ENCODE measurements at places on chromosomes 3 and 15.

DNA sequence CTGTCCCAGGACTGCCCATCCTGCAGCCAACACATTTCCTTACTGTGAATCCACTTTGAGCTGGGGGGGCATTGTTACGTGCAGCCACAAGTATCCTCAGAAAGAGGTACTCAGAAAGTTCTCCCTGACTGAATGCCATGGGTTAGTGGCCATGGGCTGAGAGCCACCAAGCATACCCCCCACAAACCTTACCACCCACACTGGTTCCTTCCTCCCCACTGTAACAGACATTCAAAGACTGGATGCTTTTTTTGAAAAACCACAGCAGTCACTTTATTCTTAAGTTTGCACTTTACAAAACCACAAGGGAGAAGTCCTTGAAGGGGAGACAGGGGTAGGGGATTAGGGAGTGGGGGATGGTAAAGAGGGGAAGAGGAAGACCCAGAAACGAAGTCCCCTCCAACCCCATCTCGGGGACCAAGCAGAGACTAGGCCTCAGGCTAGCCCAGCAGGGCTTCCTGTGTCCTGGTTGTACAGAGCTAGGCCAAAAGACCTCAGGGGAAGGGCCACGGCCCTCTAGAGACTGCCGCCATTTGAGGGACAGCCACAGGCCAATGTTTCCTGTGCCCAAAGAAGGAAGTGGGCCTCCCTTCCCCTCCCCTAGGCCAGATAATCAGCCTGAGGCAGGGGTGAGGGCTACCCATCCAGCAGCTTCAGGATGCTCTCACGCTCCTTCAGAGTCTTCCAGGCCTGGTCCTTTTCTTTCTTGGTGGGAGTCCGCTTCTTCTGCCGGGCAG, 10.1 kb upstream of the CAMK1 start:
- peak; percentile 100 for DNase-seq

DNA sequence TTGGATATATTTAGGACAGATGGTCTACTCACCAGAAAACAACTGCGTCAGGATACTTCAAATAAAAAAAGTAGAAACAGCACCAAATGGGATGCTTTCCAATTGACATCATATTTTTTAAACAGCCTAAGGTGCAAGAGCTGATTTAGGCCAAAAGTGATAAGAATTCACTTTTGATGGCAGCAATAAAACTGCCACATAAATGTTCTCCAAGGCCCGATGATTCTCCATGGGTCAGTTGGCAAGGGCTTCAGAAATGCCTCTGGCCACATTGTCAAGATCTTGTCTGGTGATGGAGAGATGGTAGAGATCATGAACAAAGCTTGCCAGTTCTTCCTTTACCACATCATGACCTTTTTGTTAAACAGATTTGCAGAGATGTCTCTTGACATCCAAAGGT, 38.9 kb downstream of the LDHAL6B start:
- DNase-seq: no peak

DNA sequence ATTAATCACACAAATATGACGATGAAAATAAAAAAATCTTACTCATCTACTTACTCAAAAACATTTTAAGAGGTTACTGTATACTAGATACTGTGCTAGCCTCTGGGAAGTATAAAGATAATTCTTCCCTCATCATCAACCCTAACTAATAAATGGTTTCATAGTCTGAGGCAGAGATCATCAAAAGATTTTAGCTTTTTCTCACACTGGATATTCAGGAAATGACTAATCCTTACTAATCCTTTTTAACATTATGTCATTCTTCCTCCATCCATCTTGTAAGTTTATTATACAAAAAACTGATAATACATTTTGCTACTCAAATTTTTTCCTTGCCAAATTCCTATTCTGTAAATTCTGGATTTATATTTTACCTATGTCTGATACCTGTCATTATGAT, 29.7 kb downstream of the ACAD11 start:
- DNase-seq: no peak

- no peak for DNase-seq
Observed at GRCh38 chr3:176787506-176787905, 409.8 kb downstream of the TBL1XR1 start.

GRCh38 chr15:94235041-94235440, 3.7 kb downstream of the MCTP2 start:
- DNase-seq: no peak

- DNase-seq: no peak
Observed at GRCh38 chr3:171184372-171184771, 157.9 kb upstream of the SLC2A2 start.

- DNase-seq: no peak
Observed at GRCh38 chr3:39808467-39809180, 785 bp upstream of the MYRIP start.

DNA sequence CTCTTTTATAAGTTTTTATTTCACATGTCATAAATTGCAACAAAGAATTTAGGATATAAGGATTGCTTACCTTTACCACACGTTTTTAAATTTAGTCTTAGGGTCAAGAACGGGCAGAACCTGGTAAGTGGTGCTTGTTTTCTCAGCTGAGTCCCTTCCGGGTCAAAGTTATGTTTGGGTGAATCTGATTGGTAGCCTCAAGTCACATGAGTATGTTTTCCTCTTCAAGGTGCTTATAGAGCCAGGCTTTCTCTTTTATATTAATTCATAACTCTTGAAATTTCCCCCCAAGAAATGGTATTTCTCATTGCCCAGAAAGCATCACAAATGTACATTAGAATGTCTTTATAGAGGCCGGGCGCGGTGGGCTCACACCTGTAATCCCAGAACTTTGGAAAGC, 415.7 kb upstream of the ROBO2 start:
- no peak for DNase-seq

DNA sequence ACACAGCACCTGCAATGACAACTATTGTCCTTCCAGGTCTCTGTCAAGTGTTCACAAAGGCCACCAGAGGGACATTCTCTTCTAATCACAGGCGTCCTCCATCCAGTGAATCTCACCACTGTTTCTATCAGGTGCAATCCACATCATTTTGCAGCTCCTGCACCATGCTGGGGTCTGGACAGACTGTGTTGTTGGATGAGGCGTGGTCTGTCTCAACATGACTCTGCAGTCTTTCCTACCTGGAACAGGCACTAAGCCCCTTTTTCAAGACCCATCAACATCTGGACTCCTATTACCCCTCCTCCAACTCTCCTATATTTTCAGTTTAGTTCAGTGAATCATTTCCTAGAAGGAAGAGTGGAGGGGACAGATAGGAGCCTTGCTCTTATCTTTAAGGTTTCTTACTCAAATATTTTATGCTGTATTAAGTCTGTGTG, 31.5 kb upstream of the VEPH1 start:
- no peak for DNase-seq

DNA sequence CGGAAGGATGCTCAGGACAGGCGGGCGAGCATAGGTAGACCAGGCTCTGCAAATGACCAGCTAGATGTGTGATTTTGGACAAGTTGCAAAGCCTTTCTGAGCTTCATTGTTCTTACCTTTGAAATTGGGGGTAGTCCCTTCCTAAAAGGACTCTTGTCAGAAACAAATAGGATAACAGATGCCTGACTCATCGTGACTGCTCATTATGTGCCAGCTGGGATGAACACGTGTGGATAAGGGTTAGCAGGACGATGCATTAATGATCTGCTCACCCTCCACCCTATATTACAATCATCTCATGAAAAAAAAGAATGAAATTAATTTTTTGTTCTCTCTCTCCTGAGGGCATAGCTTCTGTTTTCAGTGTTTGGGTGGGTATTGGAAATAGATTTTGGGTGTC, 223.4 kb downstream of the NR2F2 start:
- DNase-seq: no peak

- DNase-seq: no peak
Observed at GRCh38 chr3:149715247-149715646, 37.0 kb downstream of the COMMD2 start.

- peak; percentile 16 for DNase-seq
Observed at GRCh38 chr15:68232937-68233336, 3.4 kb upstream of the CLN6 start.

- peak; percentile 80 for DNase-seq
Observed at GRCh38 chr15:52682781-52683180, 3.6 kb upstream of the ATOSA start.

- no peak for DNase-seq
Observed at GRCh38 chr3:126147147-126147931, 33.0 kb downstream of the ALDH1L1 start.

DNA sequence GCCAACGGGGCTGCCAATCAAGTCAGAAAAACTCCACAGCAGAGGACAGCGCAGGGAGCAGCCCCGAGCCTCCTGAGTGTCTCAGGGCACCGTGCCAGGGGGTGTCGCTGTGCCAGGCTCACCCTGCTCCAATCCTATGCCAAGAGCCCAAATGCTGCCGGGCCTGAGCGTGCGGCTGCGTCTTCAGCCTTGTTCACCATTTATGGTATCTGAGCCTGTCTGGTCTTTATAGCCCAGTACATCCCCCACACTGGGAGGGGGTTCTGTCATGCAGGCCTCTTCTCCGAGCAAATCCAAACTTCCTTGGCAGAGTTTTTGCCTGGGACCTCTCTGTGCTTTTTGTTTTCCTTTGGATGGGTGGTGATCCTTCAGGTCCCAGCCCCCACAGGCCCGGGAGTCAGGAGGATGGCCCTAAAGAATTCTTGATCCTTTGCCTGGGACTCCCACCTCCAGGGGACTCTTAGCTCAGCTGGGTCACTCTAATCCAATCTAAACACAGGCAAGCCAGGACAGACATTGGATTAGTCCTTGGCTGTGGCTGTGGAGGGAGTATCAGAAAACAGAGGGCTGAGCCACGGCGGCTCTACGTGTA, 135.1 kb upstream of the HACD2 start:
- no peak for DNase-seq

GRCh38 chr3:51568996-51569395, 30.5 kb downstream of the RAD54L2 start:
- no peak for DNase-seq

GRCh38 chr3:195807681-195808121, 4.0 kb downstream of the MUC4 start:
- no peak for DNase-seq

DNA sequence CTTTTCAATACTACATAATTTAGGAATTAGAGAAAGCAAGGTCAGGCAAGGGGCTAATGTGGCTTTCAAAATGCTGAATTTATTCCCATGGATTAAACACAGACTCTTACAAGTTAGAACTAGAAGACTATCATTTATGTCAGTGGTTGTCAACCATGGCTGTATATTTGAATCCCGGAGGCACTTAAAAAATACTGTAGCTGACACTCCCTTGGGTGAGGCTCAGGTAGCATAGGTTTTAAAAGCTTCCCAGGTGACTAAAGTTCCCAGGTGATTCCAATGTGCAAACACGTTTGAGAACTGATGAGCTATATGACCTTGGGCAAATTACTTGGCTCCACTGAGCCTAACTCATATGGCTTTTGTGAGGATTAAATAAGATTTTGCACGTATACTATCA, 29.6 kb downstream of the AAGAB start:
- no peak for DNase-seq

GRCh38 chr3:13021141-13022114, 51.8 kb downstream of the IQSEC1 start:
- DNase-seq: no peak

DNA sequence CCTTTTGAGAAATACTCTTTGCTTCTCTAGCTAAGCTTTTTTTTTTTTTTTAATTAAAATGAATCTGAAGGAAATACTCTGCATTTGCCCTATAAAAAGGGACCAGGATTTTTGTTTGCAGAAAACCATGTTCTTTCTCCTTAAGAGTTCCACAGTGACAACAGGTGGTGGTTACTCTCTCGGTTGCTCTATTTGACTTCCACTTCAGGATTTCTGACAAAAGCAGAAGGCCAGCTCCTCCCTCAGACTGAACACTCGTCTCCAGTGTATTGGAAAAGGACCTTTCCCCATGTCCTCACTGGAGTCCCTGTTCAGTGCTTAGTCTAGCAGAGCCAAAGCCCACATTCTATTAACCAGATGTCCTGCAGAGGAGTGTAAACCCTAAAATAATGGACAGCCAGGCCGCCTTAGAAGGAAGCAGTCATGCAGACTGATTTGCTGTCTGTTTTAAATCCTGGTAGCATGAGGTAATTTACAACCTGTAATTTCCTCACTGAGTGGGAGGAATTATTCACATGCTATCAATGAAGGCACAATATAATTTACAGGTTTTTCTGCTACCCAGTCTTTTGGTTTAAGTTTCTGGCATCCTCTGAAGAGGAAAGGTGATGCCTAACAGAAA, 599.3 kb downstream of the PYDC2 start:
- no peak for DNase-seq

DNA sequence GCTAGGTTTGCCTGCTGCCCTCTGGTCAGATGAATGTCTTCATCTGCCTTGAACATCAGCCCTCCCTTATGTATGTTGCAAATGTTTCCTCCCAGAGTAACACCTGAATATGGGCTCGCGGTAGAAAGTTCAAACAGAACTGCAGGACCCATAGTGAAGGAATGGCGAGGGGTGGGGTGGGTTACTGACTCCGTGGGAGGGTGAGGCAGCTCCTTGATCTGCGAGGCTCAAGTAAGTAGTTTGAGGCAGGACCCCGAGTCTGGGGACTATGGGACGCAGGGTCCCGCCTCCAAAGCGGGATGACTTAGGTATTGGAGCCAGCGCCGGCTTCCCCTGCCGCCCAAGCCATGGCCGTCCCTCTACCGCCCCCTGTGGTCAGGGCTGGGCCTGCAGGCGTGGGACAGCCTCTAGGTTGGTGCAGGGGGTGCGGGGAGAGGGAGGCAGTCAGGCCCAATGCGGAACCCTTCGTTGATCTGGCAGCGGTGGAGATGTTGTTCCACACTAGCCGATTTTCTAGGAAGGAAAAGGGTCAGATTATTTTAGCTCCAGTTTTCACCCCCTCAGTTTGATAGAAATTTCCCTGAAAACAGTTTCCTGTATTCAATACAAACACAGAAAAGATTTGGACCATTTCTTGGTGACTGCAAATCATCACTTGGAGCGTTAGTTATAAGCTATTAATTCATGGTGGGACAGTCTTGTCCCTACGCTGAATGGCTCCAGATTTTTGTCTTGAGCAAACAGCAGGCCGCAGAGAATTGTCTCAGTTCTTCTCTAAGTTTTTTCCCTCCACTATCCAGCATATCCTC, 72.3 kb downstream of the CORO2B start:
- no peak for DNase-seq

DNA sequence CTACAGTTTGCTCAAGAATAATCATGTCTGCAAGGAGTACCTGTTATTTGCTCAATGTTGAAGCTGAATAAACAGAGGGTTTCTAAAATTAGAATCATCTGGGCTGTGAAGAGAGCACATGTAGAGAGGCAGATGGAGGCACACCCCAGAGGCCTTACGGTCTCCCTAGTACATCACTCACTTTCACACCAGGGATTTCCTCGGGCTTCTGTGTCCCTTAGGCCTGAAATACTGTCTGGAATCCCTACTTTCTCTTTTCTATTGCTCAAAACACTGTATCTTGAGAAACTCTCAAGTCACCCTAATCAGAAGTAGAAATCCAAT, 473.7 kb upstream of the ROBO2 start:
- DNase-seq: no peak

DNA sequence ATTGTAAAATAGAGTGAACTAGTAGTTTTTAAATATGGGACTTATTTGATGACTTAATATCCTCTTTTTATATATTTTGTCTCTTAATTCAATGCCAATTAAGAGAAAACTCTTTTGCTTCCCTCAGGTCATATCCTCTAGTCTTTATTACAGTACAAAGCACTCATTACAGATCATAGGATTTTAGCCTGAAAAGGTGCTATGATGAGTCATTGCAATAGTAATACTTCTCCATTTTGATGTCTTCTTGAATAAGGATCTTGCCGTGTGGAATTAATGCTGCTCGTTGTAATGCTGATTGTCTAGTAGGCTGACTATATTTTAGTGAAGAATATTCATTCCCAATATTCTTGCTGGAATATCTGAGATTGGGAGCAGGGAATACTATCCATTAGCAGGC, 612.2 kb upstream of the GOLIM4 start:
- DNase-seq: no peak

- DNase-seq: no peak
Observed at GRCh38 chr3:148646126-148646665, 51.5 kb upstream of the AGTR1 start.

- DNase-seq: no peak
Observed at GRCh38 chr3:126548556-126549466, 9.9 kb downstream of the C3orf22 start.

Measured in AML-193 (cell line).